ENCODE measurements at places on chromosomes 4 and X.

DNA sequence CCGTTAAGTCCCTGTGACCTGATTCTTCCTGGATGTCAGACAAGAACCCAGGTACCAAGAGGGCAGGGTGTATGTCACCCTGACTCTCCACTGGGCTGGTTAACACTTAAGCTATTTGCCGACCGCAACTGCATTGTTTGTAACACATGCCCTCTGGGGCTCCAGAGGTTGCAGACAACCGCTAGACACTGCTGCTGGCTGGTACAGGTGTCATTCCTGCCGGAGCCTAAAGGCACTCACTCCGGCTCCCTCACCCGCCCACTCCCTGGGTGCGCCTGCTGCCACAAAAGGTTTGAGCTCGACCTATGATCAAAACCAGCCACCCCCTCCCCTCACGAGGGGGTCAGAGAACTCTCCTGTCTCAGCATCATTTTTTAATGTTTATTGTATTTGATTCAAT is 208.2 kb downstream of the FAT4 start:
- no peak for DNase-seq

DNA sequence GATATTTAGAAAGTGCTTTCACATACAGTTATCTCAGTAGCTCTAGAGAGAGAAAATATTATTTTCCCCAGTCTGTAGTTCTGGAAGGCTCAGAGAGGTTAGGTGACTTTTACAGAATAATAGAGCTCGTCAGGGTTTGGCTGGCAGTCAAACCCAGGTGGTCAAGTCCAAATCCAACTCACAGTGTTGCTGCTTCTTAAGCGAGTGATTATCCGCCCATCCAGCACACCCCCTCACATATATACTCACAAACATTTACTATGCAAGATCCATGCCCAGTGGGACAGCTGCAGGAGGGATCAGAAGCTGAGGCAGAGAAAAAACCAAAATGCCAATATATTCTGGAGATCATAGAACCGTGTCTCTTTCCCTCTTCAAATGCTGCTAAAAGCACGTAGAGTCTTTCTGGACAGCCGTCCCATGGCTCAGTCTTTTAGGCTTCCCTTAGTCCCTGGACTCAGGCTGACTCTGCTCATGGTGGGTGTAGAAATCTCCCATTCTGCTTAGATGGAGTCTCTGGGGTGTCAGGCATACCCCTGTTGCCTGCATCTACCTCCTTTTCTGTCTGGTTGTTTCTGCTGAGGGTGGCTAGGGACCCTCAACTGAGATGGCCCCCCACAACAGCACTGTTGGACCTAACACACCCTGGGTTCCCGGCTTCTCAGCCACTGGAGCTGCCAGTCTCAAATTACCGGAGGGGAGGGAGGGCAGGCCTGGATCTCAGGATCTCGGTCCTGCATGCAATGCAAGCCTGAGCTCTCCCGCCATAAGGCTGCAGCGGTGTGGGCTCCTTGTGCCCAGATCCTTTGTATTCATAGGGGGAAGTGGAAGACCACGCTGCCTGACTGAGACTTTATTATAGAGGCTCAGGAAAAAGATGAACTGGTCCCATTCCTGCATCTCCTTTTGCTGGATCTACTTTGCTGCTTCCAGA is at the start of gene CHRNA9:
Gene CHRNA9, plus strand, starts transcription at position 743 of the 934 bp plus-strand sequence. Its CDS starts 135 bp downstream, at position 878.
- no peak for DNase-seq

DNA sequence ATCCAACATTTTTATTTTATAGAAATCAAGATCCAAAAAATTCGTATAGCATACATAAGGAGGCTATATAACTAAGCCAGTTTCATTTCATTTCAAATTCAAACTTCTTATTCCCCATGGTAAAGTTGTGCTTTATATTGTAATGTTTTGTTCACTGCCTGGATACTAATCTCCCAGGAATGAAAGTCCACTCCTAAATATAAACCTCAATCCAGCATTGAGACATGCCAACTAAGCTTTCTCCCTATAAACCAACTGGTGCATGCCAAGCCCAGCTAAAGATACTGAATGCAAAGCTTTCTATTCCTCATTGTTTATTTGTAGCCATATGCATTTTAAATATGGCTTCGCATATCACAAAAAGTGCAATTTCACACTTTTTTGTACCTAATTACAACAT is 63.8 kb upstream of the INPP4B start:
- no peak for DNase-seq

DNA sequence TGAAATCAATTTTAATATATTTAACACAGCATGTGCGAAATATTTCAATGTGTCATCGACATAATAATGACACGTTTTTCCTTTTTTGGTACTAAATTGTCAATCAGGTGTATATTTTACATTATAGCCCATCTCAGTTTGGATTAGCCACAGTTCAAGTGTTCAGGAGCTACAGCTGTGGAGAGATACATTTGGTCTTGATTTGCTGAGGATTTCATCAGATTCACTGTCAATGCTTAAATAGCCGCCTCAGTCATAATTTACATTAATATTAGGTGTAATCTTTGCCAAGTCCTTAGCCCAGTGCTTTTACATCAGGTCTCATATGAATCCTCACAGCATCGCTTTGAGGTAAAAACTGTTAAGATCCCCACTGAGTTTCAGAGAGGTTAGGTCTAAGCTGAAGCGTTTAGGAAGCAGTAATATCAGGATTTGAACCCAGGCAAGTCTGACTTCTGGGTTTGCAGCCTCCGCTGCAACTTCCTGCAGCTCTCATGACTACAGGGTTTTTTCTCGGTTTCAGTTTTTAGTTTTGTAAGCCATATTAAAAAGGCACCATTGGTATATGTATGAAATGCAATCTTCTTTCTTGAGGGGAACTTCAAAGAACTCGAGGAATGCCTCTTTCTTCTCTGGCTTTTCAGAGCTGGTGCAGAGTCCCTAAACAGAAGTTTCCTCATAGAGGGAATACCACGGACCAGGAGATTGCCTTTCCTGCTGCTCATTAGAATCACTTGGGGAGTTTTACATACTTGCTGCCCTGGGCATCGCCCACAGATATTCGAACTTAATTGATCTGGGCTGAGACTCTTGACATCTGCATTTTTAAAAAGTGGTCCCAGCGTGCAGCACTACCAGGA is 6.4 kb downstream of the MTM1 start:
- no peak for DNase-seq

DNA sequence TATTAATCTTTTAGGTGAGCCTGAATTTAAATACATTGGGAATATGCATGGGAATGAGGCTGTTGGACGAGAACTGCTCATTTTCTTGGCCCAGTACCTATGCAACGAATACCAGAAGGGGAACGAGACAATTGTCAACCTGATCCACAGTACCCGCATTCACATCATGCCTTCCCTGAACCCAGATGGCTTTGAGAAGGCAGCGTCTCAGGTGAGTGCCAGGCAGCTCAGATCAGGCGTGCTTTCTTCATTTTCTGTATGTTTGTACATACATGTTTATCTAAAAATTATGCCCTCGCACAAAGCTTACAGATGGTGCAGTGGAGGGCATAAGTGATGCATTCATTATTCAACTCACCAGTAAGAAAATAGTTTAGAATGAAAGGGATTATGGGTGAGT is 85.6 kb downstream of the CPE start:
- DNase-seq: no peak

DNA sequence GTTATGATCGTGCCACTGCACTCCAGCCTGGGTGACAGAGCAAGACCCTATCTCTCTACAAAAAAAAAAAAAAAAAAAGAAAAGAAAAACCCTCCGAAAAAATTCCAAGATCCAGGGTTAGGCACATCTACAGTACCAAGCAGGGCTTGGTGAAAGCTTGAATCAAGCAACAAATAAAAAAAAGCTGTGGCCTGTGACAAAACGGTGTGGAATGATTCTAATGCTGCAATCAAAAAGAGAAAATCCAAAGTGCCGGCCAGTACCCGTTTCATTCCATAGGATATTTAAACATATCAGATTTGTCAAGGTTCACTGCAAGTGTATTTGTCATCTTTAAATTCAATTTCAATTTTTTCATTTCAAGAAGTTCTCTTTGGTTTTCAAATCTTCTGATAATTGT is 20.5 kb downstream of the RWDD4 start:
- no peak for DNase-seq

DNA sequence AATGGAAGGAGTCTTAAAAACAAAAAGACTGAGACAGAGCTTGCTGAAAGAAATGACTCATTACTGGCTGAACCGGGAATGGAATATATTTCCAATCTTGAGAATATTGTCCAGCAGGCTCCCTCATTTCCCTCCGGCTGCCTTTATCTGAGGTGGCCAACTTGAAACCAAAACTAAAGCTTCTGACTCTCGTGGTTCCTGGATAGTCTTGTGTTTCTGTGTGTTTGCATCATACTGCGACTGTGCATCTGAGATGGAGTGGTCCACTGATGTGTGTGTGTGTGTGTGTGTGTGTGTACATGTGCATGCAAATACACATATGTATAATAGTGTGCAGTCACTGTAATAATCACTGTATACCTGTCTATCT is 145.6 kb upstream of the SCML1 start:
- no peak for DNase-seq

- DNase-seq: peak; percentile 3
These were observed 691 bp upstream of the IGFBP7 start for GRCh38 chr4:57110640-57111511.

DNA sequence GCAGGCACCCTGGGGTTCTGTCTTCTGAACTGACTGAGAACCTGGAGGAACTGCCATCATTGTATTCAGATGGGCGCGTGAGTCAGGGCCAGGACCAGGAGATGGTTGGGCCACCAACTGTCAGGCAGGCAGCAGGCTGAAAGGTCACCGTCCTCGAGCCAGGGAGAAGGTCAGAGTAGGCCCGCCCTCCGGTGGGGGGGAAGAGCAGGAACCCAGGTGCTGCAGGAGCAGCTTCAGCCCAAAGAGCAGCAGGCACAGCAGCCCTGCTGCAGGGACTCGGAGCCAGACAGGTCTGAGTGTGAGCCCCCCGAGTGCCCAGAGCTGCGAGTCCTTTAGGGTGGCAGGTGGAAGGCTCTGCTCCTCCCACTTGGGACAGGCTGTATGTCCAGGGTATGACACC is 26.4 kb downstream of the WFS1 start:
- no peak for DNase-seq

GRCh38 chr4:70313736-70314135 is 21.0 kb upstream of the CABS1 start:
- no peak for DNase-seq

GRCh38 chr4:164203476-164203875 is 550.5 kb upstream of the SMIM31 start:
- DNase-seq: no peak

- no peak for DNase-seq
These were observed 351.4 kb upstream of the SMIM31 start for GRCh38 chr4:164402554-164402953.

DNA sequence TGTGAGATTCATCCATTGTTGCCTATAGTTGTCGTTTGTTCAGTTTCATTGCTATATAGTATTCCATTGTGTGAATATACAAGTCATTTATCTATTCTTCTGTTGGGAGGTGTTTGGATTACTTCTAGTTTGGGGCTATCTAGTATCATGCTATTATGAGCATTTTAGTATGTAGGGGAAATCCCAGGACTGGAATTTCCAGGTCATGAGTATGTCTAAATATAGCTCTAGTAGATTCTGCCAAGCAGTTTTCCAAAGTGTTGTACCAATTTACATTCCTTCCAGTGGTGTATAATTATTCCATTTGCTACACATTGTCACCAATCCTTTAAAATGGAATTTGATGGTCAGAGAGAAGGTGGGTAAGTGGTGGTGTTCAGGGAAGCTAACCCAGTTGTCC is 30.1 kb downstream of the EGFL6 start:
- no peak for DNase-seq

All from CD4-positive, alpha-beta T cell treated with Interleukin-12 subunit alpha and Interleukin-12 subunit beta, for 1 hour (primary cell).